ENCODE measurements at places on chromosomes 3 and 15.

GRCh38 chr3:113630956-113631542, 65.4 kb downstream of the USF3 start:
- no peak for DNase-seq

DNA sequence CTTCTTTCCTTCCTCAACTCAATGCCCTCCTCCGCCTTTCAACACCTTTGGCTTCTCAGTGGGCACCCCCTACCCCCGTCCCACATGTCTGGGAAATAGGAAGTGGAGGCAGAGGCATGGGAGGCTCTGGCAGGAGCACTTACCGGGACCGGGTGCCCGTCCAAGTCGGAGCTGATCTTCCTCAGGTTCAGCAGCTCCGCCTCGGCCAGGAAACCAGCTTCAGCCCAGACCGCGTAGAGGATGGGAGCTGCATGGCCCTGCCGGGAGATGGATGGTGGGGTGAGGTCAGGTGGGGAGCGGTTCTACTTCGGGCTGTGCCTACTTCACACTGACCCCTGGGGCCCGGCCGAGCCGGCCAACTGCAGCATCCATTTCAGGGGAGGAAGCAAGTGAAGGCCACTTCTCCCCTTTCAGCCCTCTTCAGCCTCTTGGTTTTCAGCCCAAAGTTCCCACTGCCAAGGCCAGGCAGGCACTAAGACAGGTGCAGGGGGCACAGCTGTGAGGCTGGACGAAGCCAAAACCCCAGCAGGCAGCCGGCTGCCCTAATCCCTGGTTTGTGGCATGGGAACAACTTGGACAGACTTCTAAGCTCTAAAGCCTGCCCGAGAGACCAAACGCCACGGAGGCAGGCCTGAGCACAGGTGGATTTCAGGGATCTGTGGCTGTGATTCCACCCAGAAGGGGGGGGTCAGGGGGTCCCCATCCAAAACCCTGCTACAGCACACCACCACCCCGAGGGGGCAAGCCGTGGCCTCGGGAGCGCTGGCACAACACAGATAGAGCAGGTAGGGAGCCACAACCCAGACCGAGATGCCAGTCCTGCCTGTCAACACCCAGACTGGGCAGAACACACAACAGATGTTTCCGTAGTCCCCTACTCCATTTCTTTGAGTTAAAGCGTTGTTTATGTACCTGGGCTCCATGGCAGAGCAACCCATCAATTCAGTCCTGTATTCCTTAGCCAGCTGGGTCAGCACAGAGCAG, 14.5 kb downstream of the TKT start:
- DNase-seq = no peak

DNA sequence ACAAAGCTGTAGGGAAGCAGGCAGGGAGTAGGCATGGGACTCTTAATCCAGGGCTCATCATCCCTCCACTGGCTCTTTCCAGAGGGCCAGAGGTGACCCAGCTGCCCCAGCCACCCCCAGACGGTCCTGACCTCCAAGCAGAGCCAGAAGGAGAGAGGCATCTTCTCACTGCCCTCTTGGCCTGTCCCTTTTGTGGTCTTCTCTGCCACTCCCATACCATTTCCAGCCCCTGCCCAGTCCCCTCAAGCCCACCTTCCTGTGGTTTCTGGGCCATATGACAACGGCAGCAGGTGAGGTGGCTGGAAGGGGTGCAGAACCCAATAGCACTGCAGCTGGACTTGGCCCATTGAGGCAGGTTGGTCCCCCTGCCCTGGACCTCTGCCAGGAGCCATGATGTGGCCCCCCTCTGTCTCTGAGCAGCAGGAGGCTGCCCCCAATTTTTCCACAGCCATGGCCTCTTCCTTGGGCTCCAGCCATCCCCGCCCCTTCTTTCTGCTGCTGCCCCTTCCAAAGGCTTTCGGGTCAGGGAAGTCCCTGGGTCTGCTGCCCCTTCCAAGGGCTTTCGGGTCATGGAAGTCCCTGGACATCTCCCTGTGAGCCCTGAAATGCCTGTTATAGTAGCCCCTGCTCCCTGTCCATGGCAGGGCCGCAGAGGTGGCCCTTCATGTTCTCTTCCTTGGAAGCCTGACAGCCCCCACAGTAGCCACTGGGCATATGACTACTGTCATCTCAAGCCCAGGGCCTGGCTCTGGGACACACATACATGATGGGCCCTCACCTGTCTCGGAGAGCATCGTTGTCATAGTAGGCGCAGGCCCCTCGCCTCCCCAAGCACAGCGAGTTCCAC, 39.5 kb upstream of the RAB6B start:
- DNase-seq = no peak

- DNase-seq = no peak
These were observed 247.7 kb downstream of the IL20RB start for GRCh38 chr3:137205394-137206045.

DNA sequence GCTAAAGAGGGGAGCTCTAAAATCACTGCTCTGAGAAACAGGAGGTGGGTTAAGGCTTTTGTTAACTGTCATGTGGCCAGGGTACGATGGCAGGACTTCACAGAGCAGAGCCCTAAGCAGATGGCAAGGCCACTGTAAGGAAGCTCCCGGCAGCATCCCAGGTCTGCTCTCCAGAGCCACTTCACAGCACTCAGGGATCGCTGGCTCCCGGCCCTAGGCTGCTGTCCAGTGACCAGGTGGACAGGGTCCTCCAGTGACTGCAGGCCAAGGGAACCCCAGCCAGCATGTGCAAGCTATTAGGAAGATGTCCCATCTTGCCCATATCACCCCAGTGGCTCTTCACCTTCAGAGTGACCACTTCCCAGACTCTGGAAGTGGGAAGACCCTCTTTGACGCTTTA, 10.4 kb downstream of the TMEM41A start:
- DNase-seq = no peak

DNA sequence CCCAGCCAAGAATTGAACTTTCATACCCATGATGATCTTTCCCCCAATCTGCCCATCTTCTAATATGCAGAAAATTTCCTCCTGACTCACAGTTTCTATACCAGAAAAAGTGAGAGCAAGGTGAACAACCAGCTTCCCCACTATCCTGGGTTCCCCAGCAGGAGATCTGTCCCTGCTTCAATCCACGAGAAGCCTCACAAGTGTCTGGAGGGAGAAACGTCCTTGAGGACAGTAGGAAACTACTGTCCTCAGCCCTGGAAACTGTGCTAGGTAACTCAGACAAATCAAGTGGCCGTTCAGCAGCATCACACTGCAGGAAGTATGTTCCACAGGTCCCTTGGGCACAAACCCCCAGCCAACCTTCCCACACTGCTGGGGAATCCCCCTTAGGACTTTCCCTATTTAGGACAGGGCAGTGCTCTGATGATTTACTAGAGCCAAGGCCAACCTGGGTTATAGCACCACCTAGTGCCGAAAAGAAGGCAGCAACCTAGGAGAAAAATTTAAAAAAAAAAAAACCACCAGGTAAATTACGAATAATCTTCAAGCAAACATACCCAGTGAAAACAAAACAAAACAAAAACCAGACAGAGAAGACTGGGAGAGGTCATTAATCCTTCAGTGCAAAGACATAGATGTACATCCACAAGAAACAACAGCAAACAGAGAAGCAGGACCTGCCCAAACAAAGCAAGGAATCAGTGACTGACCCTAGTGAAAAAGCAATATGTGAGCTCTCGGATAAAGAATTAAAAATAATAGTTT, 36.0 kb downstream of the MORC1 start:
- no peak for DNase-seq

GRCh38 chr3:150069154-150069527, 98.4 kb upstream of the PFN2 start:
- no peak for DNase-seq

DNA sequence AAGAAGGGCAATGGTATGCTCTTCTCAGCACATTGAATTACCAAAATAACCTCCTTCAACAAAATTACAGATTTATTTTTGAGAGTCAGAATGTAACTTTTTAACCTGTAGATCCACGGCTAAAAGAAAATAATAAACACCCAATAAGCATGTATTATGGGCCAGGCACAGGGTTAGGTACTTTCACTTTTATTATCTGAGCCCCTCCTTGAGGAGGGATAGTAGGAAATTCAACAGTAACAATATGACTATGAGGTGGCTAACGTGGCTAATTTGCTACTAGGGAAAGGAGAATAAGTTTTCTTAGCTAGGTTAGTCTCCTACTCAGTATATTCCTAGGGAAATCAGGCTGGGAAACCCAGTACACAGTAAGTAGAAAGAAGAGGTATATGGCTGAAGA, 306.9 kb downstream of the GAP43 start:
- no peak for DNase-seq

DNA sequence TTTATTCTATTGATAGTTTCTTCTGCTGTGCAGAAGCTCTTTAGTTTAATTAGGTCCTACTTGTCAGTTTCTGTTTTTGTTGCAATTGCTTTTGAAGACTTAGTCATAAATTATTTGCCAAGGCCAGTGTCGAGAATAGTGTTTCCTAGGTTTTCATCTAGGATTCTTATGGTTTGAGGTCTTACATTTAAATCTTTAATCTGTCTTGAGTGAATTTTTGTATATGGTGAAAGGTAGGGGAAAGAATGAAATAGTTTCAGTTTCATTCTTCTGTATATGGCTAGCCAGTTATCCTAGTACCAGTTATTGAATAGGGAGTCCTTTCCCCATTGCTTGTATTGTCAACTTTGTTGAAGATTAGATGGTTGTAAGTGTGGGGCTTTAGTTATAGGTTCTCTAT, 10.6 kb upstream of the GCSAM start:
- DNase-seq = no peak

- no peak for DNase-seq
These were observed 30.5 kb downstream of the CCDC32 start for GRCh38 chr15:40534371-40534770.

DNA sequence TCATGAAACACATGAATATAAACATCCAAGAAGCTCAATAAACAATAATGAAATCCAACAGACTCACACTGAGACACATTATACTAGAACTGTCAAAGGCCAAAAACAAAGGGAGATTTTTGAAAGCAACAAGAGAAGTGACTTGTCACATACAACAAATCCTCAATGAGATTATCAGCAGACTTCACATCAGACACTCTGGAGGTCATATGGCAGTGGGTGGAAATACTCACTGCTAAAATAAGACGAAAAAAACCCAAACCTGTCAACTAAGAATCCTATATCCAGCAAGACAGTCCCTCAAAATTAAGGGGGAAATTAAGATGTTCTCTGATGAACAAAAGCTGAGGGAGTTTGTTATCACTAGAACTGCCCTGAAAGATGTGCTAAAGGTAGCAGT, 125.4 kb upstream of the MELTF start:
- no peak for DNase-seq

DNA sequence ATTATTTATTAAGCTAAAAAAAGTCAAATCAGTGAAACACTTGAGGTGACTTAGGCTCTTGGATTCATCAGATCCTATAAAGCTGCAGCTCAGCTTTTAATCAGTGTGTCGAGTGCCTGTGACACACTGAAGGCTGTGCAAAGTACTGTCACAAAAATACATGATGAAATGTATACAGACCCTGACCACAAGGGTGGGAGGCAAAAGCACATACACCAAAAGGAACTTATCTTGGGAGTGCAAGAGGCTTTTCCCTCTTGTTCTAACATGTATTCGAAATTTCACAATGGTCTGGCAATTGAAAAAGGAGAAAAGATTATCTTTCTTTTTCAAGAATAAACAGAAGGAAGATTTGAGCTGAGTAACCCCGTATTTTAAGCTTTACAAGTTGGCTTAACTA, 35.9 kb downstream of the VGLL4 start:
- DNase-seq = no peak

GRCh38 chr15:96521386-96521785, 190.9 kb downstream of the NR2F2 start:
- DNase-seq = no peak

- no peak for DNase-seq
These were observed 8.6 kb downstream of the GABRR3 start for GRCh38 chr3:98026425-98027084.

DNA sequence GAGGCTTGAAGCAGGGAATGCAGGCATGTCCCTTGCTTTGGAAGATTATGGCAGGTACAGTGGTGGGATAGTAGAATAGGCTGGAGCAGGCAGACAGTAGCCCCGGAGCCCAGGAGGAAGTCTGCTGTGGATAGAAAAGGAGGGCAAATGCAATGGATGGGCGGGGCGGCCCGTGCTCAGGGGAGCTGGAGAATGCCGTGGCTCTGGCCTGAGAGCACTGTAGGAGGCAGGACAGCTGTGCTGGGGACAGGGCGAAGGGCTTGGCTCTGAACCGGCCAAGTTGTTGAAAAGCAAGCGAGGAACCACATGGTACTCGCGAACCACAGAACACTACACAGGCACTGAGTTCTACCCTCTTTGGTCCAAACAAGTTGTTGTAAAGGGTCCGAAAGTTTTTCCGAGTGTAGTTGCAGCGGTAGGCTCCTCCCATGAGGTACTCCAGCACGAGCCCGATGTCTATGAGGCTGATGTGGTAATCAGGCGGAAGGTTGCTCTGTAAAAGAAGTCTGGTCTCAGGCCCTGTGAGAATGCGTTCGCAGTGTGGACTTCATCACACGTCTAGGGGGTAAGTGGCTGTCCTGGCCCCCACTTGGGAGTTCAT, 54.7 kb downstream of the TRPM1 start:
- DNase-seq = no peak

DNA sequence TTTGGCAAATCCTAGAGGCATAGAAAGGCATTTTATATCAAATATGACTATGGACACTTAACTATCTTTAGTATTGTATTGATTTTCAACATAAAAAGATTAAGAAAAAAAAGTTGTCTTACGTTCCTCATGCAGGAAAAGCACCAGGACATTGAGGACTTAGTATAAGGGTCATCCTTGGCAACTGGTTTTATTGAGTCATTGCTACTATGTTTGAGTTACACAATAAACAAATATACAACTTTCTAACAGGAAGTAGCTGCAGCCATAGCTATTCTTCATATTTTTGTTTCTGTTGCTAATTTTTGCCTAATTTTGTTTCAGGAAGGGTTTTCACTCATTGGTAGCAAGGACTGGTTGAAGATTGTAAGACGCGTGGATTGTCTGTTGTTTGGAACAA, 93.0 kb downstream of the NPTN start:
- no peak for DNase-seq

DNA sequence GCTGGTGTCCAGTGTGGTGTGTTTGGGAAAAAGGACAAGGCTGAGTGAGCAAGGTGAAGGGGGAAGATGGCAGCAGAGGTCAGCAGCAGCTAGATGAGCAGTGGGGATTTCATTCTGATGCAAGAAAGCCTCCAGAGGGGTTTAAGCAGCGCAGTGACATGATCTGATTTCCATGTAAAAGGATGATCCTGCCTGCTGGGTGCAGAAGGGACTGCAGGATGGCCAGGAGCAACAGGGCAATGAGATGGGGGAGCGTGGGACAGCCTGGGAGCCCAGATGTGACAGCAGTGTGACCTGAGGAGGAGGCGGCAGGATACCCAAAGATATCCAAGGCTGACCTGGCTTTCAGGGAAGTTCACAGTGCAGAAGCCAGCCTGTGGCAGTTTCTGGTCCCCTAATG, 6.1 kb downstream of the WNT7A start:
- no peak for DNase-seq

GRCh38 chr15:40238532-40239403, at the start of gene PAK6:
Gene PAK6 (plus strand): TSS chr15:40239063. CDS start chr15:40264786, 25,723 bp downstream.
- no peak for DNase-seq

- no peak for DNase-seq
These were observed 12.9 kb downstream of the POMGNT2 start for GRCh38 chr3:43093006-43093405.

GRCh38 chr3:31184261-31185061, 290.0 kb upstream of the GADL1 start:
- no peak for DNase-seq
